ENCODE measurements at places on chromosomes 12 and 14. TPM values are rescaled to one million over a fixed set of nuclear protein-coding genes. Genes with fewer than 3 reads are reported as not detected.

RIMBP2 gene
- 0.75 TPM for polyA plus RNA-seq

CCDC38 gene
- polyA plus RNA-seq: not detected

RBP5 gene
- 3.7 TPM for polyA plus RNA-seq

FOXN4 gene
- 0.12 TPM for polyA plus RNA-seq

COCH gene
- polyA plus RNA-seq: 4.4 TPM

LTBR gene
- polyA plus RNA-seq: 53.9 TPM

PTCSC3 gene
- polyA plus RNA-seq: not detected

GZMH gene
- 0.30 TPM for polyA plus RNA-seq

GALNT16 gene
- 25.7 TPM for polyA plus RNA-seq

DNA sequence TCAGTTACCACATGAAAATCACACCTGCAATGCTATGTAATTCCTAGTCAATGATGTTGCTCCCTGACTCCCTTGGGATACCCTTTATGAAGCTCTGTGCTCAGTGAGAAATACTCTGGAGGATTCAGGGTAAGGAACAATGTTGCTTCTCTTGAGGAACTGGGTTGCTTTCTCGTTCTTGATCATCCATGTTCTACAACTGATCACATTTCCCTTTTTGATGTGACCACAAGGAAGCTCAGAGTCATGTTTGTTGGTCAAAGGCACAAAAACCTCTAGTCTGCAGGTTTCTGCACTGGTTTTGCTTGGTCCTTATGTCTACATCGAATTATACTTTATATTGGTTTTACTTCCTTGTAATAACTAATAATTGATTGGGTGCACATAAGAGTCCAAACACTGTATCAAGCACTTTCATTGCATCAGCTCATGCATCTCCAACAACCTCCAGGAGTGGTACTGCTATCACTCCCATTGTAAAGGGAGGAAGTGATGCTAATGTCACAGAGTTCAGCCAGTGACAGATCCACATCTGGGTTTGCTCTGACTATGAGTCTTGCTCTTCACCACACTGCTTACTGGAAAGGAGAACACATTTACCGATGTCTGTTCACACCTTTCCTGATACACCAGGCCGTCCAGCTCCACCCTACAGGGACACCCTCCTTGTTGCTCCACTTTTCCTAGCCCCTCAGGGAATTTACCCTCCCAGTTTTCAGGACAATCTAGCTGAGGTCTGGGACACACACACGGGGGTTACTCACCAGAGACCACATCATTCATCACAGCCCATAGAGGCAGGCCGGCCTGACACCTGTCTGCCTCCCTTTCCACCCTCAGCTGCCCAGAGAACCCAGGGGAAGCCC lies 41.0 kb downstream of the CMKLR1 start:
- DNase-seq: no peak

DNA sequence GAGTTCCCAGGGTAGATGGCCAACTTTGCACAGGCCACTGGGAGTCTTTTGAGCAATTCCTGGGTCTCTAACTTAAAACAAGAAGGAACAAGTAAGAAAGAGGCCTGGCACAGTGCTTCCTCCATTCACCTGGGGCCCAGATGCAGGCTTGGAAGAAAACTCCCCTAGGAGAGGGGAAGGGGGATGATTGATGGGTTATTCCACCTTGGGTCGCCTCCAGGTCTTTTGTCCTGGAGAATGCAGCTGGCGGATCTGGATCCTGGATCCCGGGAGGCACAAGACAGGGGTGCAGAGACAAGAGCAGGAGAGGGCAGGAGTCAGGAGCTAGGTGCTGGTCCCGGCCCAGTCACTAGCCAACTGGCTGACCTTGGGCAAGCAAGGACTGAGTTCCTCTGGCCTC lies 74.5 kb downstream of the ESRRB start:
- DNase-seq: no peak

DNA sequence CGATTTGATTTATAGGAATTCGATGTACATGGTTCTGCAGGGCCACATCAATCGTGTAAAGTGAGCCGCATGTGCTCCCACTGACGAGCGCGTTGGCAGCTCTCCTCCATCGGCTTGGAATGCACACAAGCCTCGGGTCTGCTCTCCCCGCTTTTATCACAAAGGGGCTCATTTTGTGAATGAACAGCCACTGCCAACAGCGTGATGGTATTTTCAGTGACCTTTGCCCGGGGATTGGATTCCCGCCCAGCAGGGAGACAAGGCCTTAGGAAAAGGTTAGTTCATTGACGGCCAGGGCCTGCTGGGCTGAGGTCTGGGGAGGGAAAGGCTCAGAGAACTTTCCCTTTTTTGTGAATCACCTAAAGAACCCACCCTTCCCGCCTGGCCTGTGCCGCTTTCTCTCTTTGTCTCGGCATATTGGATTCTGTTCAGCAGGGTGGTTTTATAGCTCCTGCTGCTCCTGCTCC lies 232.1 kb downstream of the MSRB3 start:
- DNase-seq: peak; percentile 48

DNA sequence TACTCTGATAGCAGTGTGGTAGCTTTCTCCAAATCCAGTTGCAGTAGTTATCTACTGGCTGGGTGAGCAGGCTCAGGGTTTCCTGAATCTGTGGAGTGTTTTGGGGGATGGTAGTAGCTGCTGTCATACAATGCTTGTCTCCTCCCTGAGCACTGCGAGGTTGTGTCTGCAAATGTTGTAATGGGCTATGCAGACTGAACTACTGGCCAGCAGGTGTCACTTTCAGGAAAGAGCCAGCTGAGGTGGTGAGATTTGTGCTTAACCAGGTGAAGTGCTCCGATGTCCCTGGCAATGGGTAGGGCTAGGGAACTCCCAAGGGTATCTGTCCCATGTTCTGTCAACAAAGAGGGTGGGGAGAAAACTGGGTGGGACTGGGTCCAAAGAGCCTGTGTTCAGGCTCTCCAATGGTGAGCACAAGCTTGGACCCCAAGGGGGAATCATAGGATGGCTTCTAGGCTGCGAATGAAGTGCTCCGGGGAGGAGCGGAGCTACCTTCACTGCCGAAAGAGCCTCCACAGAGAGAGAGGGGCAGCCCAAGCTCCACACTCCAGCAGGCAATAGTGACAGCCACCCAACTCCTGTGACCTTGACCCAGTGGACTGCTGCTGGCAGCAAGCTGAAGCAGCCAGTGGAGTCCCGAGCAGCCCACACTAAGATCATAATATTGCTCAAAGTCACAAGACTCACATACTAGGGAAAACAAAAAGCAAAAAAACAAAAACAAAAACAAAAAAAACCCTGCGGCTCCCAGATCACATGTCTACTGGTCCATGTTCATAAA lies 1324.0 kb upstream of the USP15 start:
- no peak for DNase-seq

- DNase-seq: no peak
These were observed 306.8 kb upstream of the LRFN5 start for GRCh38 chr14:41299924-41300323.

DNA sequence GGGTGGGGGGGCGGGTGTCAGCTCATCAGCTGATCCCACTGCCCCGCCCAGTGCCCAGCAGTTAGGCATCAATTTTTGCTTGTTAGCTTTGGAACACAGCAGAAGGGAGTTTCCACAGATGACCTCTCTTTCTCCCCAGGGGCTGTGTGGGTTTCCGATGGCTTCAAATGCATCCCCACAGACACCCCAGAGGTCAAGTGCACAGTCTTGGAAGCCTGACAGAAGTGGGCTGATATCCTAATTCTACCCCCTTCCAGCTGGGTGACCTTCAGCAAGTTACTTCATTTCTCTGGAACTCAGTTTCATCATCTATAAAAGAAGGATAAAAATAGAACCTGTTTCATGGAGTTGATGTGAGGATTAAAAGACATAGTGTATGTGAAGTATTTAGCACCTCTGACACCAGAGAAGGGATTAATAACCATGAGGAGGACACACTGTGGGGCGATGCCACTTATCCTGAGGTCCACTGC lies 22.0 kb downstream of the TTC9 start:
- DNase-seq: no peak

DNA sequence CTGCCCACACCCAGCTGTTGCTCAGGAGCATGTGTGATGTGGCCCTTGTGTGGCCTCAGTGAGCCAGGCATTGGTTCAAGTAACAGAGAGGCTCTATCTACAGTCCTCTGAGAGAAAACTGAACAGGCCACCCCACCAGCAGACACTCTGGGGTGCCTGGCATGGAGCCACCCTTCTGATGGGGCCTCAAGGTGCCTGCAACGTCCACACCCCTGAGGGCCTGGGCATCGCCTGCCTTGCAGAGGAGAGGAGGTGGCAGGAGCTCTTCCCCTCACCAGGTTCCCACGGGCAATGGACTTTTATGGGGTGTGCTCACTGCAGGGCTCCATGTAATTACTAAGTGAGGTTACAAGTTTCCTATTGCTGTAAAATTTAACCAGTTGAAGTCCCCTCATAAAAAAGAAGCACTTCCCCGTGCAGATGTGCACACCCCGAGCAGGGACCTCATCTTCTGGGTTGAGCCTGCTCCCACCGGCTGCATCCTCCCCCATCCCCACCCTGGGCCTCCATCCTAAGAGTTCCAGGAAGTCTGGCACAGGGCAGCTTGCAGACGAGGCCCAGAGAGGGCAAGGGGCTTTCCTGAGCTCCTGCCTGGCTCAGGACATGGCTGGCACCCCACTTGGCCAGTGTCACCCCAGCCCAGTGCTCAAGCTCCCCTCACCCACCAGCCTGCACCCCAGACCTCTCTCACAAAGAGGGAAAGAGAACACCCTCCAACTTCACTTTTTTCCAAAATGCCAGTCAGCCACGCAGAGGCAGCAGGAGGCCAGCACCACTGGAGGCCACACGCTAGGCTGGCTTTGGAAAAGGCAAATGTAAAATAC lies 270.4 kb upstream of the RTL1 start:
- no peak for DNase-seq

DNA sequence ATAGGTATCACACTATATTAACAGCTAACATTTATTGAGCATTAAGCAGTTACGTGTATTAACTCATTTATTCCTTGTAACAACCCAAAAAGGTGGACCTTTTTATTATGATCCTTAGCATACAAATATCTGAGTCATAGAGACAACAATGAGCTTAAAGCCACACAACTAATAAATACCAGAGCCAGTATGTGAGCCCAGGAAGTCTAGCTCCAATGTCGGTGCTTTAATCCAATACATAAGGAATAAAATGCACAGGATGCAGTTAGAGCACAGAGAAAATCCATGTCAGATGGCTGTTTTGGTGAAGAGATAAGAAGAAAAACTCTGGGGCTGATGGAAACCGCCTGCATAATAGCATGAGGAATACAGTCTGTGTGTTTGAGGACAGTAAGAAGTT lies 888.6 kb downstream of the TMTC2 start:
- no peak for DNase-seq

DNA sequence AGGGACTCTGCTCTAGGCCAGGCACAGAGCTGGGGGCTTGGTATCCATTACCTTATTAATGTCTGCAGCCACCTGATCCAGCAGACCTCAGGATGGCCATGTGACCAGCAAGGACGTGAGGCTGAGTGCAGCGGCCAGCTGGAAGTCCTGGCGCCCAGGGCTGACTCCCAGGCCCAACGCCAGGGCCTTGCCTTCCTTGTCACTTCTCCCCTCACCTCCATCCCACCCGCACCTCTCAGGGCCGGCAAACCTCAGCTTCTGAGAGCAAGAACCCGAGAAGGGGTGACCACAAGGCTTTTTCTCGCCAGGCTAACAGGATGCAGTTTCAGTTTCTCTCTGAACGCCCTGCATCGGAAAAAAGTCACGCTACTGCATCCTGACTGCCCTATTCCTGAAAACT lies 15.4 kb downstream of the RAB35 start:
- DNase-seq: no peak

GRCh38 chr12:96427269-96427729 lies 27.1 kb upstream of the CDK17 start:
- DNase-seq: peak; percentile 85

- no peak for DNase-seq
These were observed 55.6 kb downstream of the FRMD6 start for GRCh38 chr14:51707327-51707726.

DNA sequence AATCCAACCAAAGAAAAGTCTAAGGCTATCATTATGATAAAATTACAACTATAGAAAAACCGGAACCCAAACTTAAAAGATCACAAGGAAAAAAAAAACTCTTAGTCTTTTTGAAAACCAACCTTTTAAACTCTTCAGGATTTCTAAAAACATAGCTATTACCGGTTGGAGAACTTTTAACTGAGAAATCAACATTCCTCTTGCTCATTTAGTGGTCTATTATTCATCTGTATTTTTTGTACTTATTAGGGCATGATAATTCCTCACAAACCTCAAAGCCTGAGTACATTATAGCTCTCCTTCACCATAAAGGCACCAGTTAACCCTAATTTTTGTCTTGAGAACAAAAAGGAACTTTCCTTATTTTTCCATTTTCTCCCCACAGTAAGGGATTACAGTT lies 10.4 kb downstream of the LUM start:
- no peak for DNase-seq

GRCh38 chr12:91778938-91779400 lies 366.7 kb downstream of the BTG1 start:
- DNase-seq: no peak

DNA sequence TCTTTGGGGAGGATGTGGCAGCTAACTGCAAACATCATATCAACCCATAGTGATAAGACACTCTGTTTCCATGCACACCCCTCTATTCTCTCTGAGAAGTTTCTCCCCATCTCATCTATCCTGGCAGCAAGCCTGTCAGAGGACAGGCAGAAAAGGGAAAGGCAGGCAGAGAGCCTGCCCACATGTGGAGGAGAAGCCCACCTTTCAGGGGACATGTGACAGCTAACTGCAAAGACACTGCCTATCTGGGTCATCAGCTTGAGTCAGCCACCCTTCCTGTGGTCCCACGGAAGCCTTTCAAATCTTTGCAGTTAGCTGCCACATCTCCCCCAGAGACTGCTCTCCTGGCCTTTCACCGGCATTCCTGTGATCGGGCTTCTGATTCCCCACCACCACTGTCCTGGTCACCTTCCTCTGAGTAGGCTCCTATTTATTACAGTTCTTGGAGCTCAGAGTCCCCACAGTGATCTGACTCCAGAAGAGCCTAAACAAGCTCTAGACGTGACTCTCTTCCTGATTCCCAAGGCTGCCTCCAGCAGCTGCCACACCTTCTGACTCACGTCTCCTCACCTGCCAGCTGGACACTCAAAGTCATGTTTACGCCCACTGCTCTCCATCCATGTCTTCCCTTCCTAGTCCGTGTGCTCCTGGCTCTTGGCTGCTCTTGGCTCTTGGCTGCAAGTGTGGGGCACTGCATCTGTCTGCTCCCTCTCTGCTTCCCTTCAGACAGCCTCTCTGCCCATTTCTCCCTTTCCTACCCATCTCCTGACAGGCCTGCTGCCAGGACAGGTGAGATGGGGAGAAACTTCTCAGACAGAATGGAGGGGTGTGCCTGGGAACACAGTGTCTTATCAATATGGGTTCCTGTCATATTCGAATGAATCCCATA lies 7.5 kb upstream of the KRT1 start:
- no peak for DNase-seq

- no peak for DNase-seq
These were observed 298 bp downstream of the CTDSP2 start for GRCh38 chr12:57846285-57846576.

GRCh38 chr14:84929086-84929485 lies 600.9 kb upstream of the FLRT2 start:
- no peak for DNase-seq

- DNase-seq: no peak
These were observed 17.8 kb upstream of the HDAC7 start for GRCh38 chr12:47837190-47838171.

All from hindlimb muscle (tissue), 1 donor.